ENCODE measurements at places on chromosomes 7 and 10.

DNA sequence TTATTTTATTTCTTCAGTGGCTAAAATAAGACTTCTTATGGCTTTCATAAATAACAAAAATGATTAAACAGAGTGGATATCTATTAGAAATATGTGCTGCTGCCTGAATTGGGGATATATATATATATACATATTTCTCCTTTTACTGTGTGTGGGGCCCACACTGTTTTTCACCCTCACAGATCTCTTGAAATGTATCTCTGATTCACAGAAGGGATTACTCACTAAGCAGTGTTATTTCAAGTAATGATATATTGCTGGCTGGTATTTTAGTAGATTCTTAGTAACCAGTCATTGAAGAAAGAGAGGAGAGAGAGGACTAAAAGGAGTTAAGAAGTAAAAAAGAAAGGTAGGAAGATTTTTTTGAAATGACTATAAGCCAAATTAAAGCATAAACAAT is 308.6 kb upstream of the NRP1 start:
- peak; percentile 32 for DNase-seq

GRCh38 chr10:133465950-133466474 is 12.3 kb downstream of the SCART1 start:
- no peak for DNase-seq

- DNase-seq: no peak
Observed at GRCh38 chr10:31158011-31158658, 126.5 kb upstream of the ZNF438 start.

DNA sequence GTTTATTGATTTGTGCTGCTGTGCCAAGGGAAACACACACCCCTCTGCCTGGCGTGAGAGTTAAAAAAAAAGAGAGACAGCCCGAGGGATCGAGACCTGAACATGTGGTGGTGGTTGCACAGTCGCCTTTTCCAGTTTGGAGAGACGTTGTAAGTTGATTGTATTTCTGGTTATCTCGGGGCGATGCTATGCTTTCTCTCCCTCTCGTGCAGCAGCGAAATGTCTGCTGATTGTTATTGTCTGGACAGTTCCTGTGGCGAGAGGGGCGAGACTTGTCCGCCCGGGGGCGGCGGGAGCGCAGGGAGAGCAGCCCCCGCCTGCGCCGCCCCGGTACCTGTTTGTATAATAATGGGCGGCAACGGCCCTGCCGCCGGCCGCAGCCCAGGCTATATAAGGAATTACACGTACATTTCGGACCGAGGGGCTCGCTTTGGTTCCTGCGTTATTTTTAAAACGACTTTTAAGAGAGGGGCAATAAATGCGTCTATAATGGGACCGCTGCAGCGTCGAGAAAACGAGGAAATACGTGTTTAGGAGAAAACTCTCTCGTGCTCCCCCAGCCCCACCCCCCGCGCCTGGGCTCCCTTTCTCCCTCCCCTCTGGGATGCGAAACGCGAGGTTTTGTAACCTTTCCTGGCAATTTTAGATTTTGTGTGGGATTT is 1.7 kb downstream of the ZEB1 start:
- DNase-seq: no peak

GRCh38 chr7:158023681-158024350 is 563.8 kb downstream of the PTPRN2 start:
- DNase-seq: no peak

DNA sequence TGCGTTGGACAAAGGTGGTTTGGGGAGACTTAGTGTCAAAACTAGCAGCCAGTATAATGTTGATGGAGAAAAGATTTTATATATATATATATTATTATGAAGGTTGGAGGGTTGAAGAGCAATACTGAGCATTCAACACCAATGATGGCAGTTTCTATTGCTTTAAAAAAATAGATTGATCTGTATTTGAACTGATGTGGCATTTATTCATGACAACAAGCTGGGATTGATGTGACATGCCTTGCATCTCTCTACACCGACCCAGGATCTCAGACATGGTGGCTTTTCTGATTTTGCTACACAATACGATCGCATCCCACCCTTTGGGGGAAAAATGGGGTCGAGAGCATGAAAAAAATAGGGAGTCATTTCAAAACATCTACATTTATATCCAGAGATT is 175.4 kb downstream of the POU6F2 start:
- DNase-seq: no peak

- DNase-seq: no peak
Observed at GRCh38 chr10:46317889-46318288, 31.1 kb downstream of the ANTXRL start.

DNA sequence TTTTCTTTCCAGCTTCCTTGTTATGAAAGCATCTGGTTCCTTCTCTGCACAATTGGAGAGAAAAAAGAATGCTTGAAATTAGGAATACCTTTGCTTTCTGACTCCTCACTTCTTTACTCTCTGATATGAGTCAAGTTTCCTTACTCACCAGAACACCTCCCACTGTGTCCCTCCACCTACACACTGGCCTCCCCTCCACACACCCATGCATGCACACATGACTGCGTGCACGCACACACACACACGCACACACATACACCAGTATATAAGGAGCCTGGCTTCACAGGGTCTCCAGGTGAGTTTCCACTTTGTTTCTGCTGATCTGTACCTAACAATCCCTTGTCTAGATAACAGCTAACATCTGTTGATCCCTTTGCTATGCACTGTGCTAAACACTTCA is 11.4 kb upstream of the PTER start:
- DNase-seq: no peak

GRCh38 chr7:29435167-29435566 is 128.5 kb upstream of the PRR15 start:
- DNase-seq: no peak

GRCh38 chr7:107588529-107589130 is 8.6 kb downstream of the BCAP29 start:
- no peak for DNase-seq

DNA sequence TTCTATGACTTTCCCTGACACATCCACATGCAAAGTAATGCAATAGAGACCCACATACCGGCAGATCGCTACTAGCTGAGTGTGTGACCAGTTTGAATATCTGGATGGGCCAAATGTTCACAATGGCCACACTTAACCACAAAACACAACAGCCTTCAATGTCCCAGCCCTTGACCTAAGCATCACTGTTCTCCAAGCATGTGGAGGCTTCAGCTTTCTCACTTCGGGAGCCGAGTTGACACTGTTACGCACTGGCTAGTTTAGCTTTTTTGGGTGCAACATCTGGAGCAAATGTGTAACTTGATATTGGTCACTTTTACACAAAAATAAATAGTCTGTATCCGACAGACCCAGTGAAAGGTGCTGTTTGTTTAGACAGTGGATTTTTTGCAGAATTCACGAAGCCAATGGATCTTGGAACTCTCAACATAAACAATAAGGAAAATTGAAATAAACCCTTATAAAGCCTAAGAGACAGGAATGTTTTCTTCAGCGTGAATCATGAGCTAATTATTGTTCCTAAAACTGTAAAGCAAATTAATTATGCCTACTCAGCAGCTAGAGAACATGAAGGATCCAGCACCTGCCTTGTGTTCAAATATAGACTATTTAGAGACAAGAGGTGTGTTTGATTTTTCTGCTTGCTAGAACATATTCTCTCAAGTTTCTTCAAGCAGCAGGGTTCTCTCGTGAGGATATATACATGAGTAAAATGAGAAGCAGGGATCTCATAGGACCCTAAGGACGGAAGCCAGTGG is 117.6 kb upstream of the JCAD start:
- DNase-seq: no peak

DNA sequence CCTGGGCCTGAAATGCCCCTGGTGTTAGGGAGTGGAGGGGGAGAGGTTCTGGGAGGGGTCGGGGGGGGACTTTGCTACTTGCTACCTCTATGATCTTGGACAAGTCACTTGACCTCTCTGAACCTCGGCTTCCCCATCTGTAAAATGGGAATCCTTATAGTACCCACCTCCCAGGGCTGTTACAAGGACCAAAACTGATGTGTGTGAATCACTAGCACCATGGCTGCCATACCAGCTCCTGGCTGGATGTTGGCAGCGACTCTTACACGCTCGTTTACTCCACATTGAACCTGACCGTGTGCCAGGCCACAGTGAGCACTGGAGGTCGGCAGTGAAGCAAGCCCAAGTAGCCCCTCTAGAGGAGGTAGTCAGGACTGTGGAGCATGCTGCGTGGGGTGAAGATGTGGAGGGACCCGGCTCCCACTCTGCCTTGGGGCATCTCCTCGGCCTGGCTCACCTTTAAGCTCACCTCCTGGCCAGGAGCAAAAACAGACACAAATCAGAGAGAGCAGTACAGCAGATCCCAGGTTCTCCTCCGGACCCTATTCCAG is 28.9 kb downstream of the PPIF start:
- DNase-seq: no peak

GRCh38 chr7:8014399-8014798 is 45.8 kb downstream of the GLCCI1 start:
- DNase-seq: no peak

GRCh38 chr10:35165136-35165535 is 38.5 kb downstream of the CREM start:
- no peak for DNase-seq

DNA sequence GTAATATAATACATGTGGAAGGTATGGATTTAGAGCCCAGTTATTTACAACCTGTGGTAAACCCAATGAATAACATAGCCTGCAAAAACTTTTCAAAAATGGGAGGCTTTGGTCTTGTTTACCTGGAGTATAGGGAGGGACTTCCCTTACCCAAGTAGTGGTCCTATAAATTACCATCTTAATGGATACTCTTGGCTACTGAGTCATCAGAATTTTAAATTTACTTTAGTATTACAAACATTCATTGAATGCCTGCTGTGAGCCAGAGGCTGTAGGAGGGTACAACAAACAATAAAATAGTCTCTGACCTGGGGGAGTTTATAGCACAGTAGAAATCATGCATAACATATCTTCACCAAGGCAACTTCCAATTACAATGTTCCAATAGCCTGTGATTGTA is 365.1 kb downstream of the BBS9 start:
- peak; percentile 37 for DNase-seq

- no peak for DNase-seq
Observed at GRCh38 chr7:88057655-88058054, 123.6 kb downstream of the ADAM22 start.

GRCh38 chr7:140310337-140311002 is 87.9 kb downstream of the SLC37A3 start:
- DNase-seq: no peak

DNA sequence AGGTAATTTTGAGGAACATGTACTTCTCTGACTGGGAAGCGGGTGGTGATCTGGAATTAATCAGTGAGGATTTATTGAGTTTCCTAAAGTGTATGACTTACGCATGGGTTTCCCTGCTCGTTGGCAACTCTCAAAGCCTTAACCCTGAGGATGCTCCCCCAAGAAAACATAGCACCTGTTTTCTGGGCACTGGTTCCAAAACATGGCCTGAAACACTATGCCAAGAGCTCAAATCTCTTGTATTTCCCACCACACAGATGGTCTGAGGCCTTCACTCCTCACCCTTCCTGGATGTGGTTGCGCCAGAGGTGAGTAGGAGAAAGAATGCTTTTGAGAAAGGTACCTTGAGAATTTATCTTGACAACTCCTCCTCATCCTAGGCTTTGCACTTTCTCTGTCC is 250.4 kb downstream of the FZD1 start:
- DNase-seq: no peak

DNA sequence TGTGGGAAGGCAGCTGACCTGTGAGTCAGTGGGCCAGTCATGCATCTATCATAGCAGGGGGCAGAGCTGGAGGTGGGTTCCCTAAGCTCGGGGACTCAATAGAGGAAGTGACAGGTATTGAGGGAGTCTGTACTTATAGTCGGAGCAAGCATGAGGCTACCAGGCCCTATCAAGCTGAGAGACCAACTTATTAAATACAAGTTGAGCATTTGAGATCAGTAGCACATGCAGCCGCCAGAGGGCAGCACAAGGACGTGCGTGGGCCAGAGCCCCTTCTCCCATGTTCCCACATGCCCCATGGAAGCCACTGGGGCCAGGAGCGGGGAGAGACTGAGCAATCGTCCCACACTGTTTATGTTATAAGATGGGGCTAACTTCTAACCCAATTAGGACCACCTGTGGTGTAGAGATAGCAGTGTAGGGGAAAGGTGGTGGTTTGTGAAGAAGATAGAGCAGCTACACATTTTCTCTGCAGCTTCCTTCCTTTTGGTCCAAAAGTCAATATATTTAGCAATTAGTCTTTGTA is 13.0 kb upstream of the STK31 start:
- no peak for DNase-seq

DNA sequence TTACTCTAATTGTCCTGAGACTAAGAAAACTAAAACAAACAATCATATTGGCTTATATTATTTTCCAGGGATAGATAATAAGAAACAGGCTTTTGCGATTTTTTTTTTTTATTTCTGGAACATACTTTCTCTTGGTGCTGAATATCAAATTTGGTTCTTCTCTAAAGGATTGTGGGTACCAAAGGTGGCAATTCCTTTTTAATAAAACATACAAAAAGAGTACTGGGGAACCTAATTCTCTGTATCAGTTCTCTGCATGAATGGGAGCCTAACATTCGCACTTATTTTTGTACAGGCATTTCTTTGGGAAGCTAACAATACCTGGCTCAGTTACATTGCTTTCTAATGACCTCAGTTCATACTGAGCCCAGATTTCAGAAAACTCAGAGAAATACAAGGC is 32.8 kb downstream of the LRRC18 start:
- no peak for DNase-seq

GRCh38 chr10:74227697-74228424 is 76.8 kb downstream of the ADK start:
- peak; percentile 52 for DNase-seq

DNA sequence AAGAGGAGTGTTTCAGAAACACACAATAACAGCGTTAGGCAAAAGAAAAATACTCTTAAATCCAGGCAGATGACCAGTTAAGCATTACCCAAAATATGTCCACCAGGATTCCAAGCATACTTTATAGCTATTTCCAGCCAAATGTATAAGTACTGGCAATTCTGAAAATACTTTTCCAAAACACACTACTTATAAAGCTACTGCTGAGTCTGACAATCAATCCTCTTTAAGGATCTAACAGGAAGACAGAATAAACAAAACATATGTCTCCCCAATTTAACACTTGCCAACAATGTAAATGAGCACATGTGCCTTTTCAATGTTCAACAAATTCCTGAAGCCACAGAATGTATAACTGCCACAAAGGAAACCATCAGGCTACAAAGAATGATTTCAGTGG is 370.9 kb downstream of the SORCS1 start:
- DNase-seq: no peak

GRCh38 chr10:98832738-98833137 is 386.0 kb upstream of the HPS1 start:
- DNase-seq: no peak
